ENCODE measurements at places on chromosomes 3 and 15. TPM values are rescaled to one million over a fixed set of nuclear protein-coding genes. Genes with fewer than 3 reads are reported as not detected.

KLHL40 gene
- not detected for total RNA-seq

GOLGA6A gene
- not detected for total RNA-seq

GOLGA6D gene
- total RNA-seq = not detected

ZNF80 gene
- total RNA-seq = not detected

APOD gene
- total RNA-seq = 62.0 TPM

PLA2G4B gene
- 5.8 TPM for total RNA-seq

NPAP1 gene
- not detected for total RNA-seq

- H3K4me1 ChIP-seq = peaks cover 62% of the 10 kb centered on the region
- peak overlapping the region; percentile 97 for H3K27ac ChIP-seq
- H3K27me3 ChIP-seq = no peaks in the 10 kb centered on the region
- no peak overlapping the region for H3K4me3 ChIP-seq
- peak; percentile 94 for DNase-seq
Measured at GRCh38 chr15:101477851-101478362, 11.6 kb downstream of the PCSK6 start.

DNA sequence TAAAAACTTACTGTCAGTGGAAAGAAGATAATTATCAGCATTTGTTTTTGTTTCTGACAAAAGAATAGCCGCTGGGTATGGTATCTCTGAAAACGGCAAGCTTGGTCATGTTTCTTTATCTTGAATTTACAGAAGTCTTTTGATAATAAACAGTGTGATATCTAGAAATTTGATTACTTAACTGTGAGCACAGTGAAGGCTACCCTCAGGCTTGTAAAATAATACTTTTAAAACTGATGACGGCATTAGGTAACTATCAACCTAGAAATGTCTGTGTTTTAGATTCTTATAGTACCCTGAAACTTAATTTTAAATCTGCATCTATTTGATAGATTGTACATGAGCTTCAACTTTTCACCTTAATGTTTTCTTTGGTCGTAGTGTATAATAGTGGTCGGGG is 43.4 kb downstream of the NSUN3 start:
- no peak overlapping the region for H3K27ac ChIP-seq
- H3K27me3 ChIP-seq = no peaks in the 10 kb centered on the region
- H3K4me3 ChIP-seq = no peak overlapping the region
- H3K4me1 ChIP-seq = no peaks in the 10 kb centered on the region
- no peaks in the 10 kb centered on the region for H3K36me3 ChIP-seq

GRCh38 chr3:156251424-156251823 is 131.0 kb downstream of the KCNAB1 start:
- peaks cover 1% of the 10 kb centered on the region for H3K27me3 ChIP-seq
- peaks cover 4% of the 10 kb centered on the region for H3K4me1 ChIP-seq
- no peak overlapping the region for H3K4me3 ChIP-seq
- no peak overlapping the region for H3K27ac ChIP-seq
- no peak for DNase-seq
- no peaks in the 10 kb centered on the region for H3K36me3 ChIP-seq

DNA sequence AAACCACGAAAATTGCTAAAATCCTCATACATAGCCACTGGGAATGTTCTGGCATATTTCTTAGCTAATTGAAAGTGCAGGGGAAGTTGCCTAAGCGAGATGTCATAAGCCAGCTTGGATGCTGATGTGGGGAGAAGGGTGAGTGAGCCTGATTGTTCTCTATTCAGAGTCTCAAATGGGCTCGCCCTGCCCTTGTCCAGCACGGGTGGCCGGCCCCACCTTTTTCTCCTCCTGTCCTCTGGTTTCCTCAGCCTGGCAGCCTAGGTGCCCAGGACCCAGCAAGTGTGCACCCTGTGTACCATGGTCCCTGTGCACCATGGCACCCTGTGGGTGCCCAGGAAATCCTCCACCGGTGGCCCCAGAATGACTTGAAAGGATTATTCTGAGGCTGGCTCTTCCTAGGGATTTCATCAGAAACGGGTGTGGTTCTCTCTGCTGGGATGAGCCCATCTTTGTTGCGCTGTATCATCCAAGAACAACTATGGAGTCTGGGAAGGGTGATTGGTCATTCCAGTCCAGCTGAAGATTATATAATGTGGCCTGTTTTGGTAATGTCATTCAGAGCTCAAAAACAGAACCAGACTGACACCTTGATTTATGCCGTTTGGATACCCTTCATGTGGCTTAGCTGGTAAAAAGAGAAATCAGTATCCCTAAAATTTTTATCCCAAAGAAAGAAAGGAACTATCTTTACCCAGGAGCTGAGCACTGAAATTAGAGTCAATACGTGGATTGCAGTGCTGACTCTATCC is 150.8 kb upstream of the BHLHE40 start:
- no peaks in the 10 kb centered on the region for H3K36me3 ChIP-seq

DNA sequence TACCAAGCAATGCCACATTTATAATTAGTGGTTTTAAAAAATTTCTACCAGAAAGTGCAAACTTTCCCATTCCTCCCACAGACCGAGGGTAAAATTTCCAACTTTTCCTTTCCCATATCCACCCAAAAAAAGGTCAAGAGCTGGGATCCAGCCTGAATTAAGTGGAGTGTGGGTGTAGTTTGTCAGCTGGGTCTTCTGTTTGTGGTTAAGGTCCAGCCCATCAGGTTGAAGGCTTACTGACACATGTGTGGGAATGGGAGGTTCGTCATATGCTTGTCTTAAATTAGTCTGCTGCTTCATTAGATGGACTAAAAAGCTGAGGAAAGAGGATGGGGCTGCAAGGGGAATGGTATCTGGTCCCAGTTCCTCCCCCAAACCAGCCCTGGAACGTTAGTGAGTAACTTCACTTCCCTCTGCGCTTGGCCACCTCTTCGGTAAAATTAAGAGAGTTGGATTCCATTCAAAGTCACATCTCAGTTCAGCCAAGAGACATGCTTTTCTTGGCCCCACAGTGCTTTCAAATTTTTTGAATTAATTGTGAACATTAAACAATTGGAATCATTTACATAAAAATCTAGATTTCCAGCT is 59.0 kb upstream of the PLCL2 start:
- no peak overlapping the region for H3K4me3 ChIP-seq
- no peak for DNase-seq
- H3K27me3 ChIP-seq = no peaks in the 10 kb centered on the region
- no peaks in the 10 kb centered on the region for H3K4me1 ChIP-seq

DNA sequence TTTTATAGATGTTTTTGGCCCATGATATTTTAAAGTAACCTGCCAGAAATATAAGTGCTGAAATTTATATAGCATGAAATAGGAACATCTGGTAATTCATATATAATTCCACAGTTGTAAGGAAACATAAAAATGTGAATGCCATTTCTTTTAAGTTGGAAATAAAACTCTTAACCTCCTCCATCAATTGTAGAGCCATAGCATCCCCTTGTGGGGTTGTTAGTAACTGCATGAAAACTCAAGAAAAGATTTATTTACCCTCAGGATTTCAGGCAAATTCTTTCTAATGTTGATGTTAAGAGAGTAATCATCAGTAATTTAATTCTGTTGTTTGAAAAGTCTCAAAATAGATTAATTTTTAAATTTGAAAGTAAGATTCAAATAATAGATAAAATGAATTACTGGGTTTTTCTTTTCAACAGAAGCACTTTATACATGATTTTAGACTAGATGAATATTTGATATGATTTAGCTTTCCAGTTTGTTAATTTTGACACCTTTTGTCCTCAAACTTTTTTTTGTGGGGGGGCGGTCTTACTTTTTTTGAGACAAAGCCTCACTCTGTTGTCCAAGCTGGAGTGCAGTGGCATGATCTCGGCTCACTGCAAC is 74.7 kb downstream of the RASA2 start:
- H3K36me3 ChIP-seq = no peaks in the 10 kb centered on the region
- H3K4me1 ChIP-seq = peaks cover 8% of the 10 kb centered on the region
- no peak overlapping the region for H3K4me3 ChIP-seq
- no peak overlapping the region for H3K27ac ChIP-seq

- H3K4me3 ChIP-seq = no peak overlapping the region
- no peaks in the 10 kb centered on the region for H3K27me3 ChIP-seq
- no peaks in the 10 kb centered on the region for H3K36me3 ChIP-seq
- H3K4me1 ChIP-seq = no peaks in the 10 kb centered on the region
- DNase-seq = no peak
- H3K27ac ChIP-seq = no peak overlapping the region
Measured at GRCh38 chr3:137285924-137286323, 328.1 kb downstream of the IL20RB start.

- H3K27ac ChIP-seq = no peak overlapping the region
- DNase-seq = no peak
- no peaks in the 10 kb centered on the region for H3K4me1 ChIP-seq
- no peaks in the 10 kb centered on the region for H3K36me3 ChIP-seq
- H3K27me3 ChIP-seq = no peaks in the 10 kb centered on the region
Measured at GRCh38 chr15:29364426-29365078, 94.9 kb upstream of the NSMCE3 start.

GRCh38 chr15:38609097-38609738 is 44.6 kb upstream of the RASGRP1 start:
- no peaks in the 10 kb centered on the region for H3K36me3 ChIP-seq
- H3K4me3 ChIP-seq = no peak overlapping the region
- no peak overlapping the region for H3K27ac ChIP-seq

DNA sequence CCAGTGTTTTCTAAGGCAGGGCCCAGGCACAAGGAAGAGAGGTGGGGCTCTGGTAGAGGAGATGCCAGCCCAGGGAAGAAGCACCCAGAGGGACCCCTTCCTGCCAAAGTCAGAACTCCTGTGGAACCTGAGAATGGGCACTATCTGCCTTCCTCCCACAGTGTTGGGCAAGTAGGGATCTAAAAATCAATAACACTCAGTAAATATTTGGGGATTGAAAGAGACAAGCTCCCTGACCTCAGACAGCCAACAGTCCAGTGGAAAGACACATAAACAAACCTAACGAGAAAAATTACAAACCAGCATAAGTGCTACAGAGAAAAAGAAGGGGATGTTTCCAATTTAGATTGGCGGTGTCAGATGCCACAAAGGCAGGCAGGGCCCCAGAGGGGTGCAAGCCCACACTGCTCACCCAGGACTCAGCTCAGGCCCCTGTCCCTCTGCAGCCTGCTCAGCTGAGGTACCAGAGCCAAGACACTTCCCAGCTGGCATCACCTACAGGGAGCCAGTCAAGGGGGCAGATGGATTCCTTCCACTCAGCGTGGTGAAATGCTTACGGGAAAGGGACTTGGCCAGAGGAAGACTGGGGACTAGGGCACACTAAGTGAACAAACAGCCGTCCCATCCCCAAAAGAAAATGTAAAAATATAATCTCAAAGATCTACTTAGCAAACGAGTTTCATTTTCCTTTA is 15.9 kb downstream of the ADCY5 start:
- H3K36me3 ChIP-seq = no peaks in the 10 kb centered on the region
- H3K4me1 ChIP-seq = no peaks in the 10 kb centered on the region
- H3K4me3 ChIP-seq = no peak overlapping the region
- H3K27me3 ChIP-seq = no peaks in the 10 kb centered on the region
